GM03348 (cell line): ENCODE measurements at places on chromosomes 2 and 18.

DNA sequence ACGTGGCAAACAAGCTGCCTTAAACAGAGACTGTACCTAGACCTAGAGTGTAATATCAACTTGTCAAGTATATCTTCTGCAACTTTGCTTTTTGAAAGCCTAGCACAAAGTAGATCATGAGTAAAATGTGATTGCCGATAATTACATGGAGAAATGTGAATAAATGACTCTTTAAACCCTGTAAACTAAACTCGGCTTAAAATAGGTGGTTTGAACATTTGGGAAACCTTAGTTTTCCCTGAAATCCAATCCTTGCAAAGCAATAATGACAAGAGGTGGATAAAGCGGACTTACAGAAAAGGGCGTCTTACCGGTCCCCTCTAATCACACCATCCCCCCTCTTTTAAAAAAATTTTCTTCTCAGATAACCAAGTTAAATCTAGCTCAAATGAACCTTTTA, 549 bp upstream of the PSMD14 start:
- no peak for DNase-seq

DNA sequence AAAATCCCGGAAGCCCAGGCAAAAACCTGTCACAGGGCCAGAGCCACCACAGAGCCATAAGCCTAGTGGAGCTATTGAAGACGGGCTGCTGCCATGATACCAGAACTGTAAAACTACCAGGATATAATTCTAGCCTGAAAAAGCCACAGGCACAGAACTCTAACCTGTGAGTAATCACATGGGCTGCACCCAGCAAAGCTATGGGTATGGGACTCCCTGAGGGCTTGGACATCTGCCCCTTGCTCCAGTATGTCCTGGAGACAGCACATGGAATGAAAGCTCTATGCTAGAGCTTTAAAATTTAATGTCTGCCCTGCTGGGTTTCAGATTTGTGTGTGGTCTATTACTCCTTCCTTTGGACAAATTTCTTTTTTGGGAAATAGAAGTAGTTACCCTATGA, 2183.6 kb upstream of the CELF4 start:
- no peak for DNase-seq

DNA sequence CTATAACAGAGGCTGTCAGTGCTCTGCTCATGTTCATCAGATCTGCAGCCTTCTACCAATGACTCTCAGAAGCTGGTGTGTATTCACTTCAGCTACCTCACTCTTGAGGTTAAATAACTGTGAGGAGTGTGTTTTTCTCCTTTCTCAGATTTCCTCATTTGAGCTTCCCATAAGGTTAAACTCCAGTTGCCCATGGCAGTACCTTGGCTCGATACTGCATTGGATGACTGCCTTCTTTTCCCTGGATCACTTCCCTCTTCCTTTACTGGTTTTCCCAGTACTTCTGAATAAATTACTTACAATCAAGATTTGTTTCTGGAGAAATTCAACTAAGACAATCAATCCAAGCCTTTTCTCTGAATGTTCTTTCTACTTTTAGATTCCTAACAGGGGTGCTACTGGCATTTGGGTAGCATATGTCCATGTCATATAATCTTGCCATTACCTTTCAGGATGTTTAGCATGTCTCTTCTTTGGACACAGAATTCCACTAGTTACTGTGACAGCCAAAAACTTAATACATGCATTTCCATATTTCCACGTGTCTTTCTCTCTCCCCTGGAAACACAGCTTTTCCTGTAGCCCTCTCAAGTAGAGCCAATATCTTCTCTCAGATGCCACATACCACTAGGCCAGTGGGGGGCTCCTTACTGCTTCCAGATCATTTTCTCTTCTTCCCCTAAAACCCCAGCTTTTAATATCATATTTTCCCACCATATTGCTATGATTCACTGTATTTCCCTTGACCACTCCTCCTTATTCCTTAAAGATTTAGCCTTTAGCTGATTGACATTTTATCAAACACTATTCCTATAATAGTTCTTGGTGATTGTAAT, 15.0 kb upstream of the SPOPL start:
- DNase-seq, result no peak

GRCh38 chr2:219469186-219469724, 29.4 kb upstream of the GMPPA start:
- peak; percentile 83 for DNase-seq

- no peak for DNase-seq
Measured at GRCh38 chr2:134679294-134679693, 39.5 kb downstream of the TMEM163 start.

GRCh38 chr2:100408941-100409340, 8.5 kb downstream of the CHST10 start:
- no peak for DNase-seq

GRCh38 chr18:77086034-77086433, 46.5 kb downstream of the MBP start:
- peak; percentile 82 for DNase-seq

DNA sequence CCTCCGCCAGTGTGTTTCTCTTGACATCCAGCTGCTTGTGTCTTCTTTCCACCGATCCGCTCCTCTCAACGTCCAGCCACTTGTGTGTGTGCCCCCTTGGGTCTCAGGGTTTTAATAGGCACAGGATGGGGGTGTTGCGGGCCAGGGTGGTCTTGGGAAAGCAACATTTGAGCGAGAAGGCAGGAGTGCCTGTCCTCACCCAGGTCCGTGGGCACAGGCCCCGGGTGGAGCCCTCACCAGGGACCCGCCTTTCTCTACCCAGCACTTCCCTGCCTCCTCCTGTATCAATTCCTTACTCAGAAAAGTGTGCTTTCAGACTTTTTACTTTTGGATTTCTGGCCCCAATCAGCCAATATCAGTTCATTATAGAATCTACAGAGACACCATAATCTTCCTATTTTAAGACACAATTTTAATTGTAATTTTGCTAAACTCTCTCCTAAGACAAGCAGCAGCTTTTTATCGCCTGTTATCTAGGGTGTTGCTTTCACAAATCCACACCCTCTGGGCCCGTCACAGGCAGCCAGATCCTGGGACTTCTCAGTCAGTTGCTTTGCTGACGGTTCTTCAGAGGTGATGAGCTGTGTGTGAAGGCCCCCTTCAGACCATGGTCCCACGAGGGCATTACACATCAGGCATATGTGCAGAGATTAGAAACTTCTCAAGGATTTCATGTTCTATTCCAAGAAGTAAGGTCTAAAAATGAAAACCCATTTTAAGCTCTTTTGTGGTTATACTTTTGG, 96.0 kb upstream of the FHL2 start:
- DNase-seq, result no peak

DNA sequence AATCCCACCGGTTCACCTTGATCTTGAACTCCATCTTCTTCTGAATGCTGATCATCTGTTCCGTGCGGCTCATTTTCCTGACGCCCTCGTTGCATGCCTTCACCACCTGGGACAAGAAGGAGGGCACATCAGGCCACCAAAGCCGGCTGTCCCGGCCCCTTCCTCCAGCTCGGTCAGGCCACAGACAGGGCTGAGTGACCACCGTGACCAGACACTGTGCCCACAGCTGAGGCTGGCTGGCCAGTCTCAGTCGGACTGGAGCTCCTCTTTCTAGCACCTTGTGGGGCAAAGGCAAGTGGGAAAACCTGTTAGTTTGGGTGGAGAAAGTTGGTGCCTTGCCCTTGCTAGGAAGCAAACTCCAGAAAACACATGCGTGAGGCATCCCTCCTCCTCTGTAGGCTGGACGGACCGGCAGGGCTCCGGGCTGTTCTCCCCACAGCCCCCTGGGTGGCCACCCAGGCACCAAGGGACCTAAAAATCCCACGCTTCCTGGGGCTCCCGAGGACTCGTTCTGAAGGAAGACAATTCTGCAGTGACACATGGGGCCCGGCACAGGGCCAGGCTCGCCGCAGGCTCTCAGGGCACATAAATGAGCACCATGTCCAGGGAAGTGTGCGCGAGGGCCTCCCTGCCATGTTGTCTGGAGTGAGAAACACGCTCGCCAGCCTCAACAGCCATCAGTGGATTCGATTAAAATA, 15.3 kb downstream of the SNORC start:
- DNase-seq, result no peak

- no peak for DNase-seq
Measured at GRCh38 chr2:172472446-172473033, 45.2 kb downstream of the ITGA6 start.
